ENCODE measurements at places on chromosomes 4 and X.

GRCh38 chr4:147219145-147219544 is 261.8 kb upstream of the EDNRA start:
- no peak for DNase-seq

DNA sequence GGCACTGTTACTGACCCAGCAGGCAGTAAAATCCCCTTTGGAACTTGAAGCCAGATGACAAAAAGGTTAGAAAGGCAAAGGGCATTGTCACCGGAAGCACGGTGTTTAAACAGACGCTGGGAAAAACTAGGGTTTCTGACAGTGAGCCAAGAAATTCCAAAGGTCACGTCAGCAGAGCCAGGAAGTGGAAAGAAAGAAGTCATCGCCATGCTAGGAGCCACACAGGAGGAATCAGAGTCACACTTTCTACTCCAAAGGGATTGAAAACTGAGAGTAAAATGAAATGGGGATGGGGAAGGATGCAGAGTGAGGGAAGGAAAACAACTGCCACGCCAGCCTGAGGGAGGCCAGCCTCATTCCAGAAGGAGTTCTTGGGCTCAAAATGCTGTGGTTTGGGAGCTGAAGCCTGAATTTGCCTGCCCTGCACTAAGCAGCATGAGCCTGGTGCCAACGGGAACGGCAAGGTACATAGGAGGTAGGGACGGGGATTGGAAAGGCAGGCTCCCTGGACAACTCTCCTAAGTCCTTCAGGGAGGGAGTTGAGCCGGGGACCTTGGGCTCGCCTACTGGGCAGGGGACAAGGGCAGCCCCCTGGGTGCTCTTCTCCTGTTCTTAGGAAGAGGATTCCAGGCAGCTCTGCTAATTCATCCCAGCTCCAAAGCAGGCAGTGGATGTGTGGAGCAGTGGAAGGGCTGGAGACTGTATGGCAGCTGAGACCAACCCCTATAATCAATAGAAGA is 66.8 kb downstream of the SOWAHB start:
- DNase-seq: no peak

DNA sequence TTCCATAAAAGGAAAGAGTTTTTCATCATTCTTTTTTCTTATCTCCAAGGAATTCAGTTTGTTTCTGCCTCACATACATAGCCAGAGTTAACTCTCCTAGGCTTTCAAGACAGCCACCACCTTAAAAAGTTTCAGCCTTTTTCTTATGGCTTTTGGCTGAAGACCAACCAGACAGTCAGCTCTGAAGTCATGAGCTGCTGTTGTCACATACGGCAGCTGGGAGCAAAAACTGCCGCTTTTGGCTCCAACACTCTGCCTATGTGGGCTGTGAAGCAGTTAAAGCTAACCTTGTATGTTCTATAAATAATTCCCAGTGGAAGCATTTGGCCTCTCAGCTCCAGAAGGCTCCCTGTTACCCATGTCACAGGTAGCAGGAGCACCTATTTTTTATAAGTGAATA is 104.1 kb downstream of the KLHL4 start:
- no peak for DNase-seq

DNA sequence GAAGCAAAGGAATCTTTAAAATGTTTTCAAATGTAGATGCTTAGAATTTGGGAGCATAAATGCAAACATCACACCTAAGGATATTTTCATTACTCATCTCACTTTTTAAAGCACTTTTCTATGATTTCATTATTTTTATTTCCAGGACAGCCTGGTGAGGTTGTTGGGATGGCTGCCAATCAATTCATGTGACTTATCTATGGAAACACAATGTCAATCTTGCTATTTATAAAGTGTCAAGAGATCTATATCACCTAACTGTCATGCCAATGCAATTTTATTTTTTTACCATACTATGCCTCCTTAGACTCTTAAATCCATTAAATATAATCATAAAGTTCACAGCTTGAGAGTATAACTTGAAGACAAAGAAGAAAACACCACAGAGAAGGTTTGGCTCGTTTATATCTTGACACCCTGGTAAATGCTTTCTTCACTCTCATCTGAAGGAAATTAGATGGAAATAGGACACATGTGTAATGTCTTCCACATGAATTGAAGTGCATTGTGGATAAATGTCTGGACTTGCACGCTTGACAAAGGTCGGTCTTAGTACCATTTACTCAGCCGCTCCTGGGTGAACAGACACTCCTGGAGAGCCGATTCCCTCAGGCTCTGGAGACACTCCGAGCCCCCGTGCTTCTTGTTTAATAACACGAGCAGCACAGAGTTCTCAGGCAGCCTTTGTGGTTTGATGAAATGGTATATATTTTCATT is 425.7 kb upstream of the FAT1 start:
- no peak for DNase-seq

DNA sequence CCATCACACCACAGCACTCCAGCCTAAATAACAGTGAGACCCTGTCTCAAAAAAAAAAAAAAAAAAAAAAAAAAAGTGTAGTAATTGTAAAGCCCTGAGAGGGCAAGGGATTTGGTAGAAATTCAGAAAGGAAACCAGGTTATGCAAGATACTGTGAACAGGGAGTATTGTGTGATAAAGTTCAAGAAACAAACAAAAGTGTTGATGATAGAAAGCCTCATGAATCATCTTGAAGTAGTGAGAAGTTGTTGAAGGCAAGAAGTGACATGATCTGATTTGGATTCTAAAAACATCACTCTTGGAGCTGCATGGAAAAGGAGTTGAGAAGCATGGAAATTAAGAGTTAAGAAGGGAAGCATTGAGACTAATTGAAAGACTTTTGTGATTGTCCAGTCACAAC is 102.2 kb downstream of the RAP1GDS1 start:
- DNase-seq: no peak

GRCh38 chrX:129553619-129554288 is 13.7 kb downstream of the OCRL start:
- no peak for DNase-seq

- no peak for DNase-seq
These were observed 390.1 kb downstream of the ADAM29 start for GRCh38 chr4:175308236-175308635.

GRCh38 chr4:35520059-35520458 is 724.3 kb downstream of the ARAP2 start:
- no peak for DNase-seq

DNA sequence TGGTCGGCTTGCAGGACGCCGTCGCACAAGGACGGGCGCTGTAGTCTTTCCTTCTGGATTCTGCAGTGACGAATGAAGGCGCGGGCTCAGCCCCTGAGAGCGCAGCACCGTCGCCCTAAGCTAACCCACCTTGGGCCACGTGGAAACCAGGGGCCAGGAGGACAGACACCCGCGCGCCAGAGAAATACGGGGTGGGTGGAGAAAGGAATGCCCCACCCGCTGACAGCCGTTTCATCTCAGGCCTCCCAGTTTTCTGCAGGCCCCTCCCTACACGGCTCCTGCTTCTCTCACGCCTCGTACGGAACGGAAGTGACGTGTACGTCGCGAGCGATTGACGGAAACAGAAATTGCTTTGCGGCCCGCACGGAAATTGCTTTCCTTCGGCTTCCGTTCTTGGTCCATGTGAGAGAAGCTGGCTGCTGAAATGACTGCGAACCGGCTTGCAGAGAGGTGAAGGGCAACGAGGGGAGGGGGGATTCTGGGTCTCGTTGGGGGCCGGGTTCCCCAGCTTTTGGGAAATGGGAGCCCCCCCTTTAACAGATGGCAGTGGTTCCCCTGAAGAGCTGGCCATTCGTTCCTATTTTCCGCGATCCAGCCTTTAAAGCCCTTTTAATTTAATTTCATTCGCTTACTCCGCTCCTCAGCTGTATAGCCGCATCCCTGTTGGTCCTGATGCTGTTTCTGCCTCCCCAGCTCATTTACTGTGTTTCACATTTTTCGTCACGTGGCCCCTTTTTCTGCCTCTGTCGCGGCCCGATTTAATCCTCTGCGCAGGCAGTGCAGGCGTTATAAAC is at the start of gene UTP14A:
TSS of gene UTP14A (plus strand) at position 378 of the 794 bp plus-strand sequence. CDS start at position 425, 47 bp downstream.
- peak; percentile 69 for DNase-seq

DNA sequence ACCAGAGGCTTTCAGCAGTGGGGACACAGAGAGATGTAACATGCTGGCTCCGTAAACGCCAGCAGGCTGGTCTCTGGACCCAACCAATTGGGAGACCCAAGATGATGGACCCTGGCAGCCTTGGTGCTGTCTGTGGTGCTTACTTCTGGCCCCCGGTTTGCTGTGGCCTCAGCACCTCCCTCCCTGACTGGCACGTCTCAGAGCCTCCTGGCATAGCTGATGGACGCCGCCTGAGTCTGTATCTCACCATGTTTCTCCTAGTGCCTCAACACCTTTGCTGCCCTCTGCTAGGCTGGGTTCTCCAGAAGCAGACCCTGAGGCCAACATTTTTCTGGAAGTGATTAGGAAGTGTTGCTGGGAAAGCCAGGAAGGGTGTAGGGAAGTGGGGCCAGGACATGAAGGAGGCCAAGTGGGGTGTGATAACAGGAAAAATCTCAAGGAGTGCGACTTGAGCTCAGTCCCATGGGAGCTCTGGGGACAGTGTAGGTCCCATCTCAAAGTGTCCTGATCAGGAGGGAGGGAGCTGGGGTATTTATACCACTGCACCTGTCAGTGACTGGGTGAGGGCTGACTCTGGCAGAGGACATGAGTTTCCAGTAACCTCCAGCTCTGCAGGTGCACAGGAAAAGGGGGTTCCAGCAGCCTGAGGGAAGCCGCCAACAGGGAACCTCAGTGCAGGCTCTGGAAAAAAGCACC is 31.8 kb downstream of the PPP2R2C start:
- no peak for DNase-seq
